Activated naive CD8-positive, alpha-beta T cell treated with anti-CD3 and anti-CD28 coated beads, Interleukin-2, amount 10 ng/mL, durations not matched to agents 7 days and 5 days (primary cell): ENCODE measurements at places on chromosomes 11 and 22. TPM values are rescaled to one million over a fixed set of nuclear protein-coding genes. Genes with fewer than 3 reads are reported as not detected.

Gene OMP
- not detected for total RNA-seq

Gene TMEM45B
- 0.91 TPM for total RNA-seq

Gene KCNJ5
- total RNA-seq, result 0.20 TPM

GRCh38 chr11:4025967-4026324, 68.7 kb upstream of the RRM1 start:
- H3K27me3 ChIP-seq, result no peaks in the 10 kb centered on the region
- no peak overlapping the region for H3K27ac ChIP-seq

Gene CCND1
- total RNA-seq, result 0.96 TPM

DNA sequence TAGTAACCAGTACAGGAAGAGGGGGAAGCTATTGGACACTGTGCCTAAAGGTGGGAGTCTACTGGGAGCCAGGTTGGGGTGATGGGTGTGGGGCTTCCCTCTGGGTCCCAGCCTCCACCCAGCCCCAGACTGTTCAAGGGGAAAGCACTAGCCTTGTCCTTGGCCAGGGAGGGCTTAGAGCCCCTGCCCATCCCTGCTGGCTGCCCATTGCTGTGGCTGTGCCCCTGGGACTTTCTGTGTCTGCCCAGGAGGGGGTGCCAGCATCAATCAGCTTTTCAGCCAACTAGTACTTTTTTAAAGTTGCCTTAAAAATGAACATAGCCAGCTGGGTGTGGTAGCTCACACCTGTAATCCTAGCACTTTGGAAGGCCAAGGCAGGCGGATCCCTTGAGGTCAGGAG, 19.9 kb downstream of the INCENP start:
- DNase-seq, result peak; percentile 15
- no peaks in the 10 kb centered on the region for H3K4me1 ChIP-seq
- no peak overlapping the region for H3K4me3 ChIP-seq
- peaks cover 21% of the 10 kb centered on the region for H3K36me3 ChIP-seq

GRCh38 chr11:128240546-128240945, 346.8 kb downstream of the ETS1 start:
- H3K27me3 ChIP-seq, result peaks cover 2% of the 10 kb centered on the region
- no peak overlapping the region for H3K4me3 ChIP-seq
- H3K4me1 ChIP-seq, result peaks cover 9% of the 10 kb centered on the region
- no peaks in the 10 kb centered on the region for H3K36me3 ChIP-seq

- peaks cover 16% of the 10 kb centered on the region for H3K4me1 ChIP-seq
- peak; percentile 53 for DNase-seq
- H3K27ac ChIP-seq, result peak overlapping the region; percentile 90
- H3K27me3 ChIP-seq, result no peaks in the 10 kb centered on the region
- peaks cover 4% of the 10 kb centered on the region for H3K36me3 ChIP-seq
Measured at GRCh38 chr11:64810891-64811272, 531 bp upstream of the MEN1 start.

Gene ZDHHC24
- total RNA-seq, result 23.0 TPM
